ENCODE measurements at places on chromosomes 2 and 18.

- no peak for DNase-seq
These were observed 1928.8 kb upstream of the CELF4 start for GRCh38 chr18:39494211-39494896.

- DNase-seq = no peak
These were observed 1359.7 kb upstream of the NRXN1 start for GRCh38 chr2:52391621-52392020.

GRCh38 chr2:66984864-66985263 lies 412.3 kb upstream of the ETAA1 start:
- no peak for DNase-seq

GRCh38 chr2:118845005-118845521 lies 2.4 kb downstream of the EN1 start:
- DNase-seq = no peak

- DNase-seq = no peak
These were observed 33.6 kb upstream of the B3GNT7 start for GRCh38 chr2:231361701-231362554.

- no peak for DNase-seq
These were observed 46.6 kb upstream of the HNRNPA3 start for GRCh38 chr2:177165721-177166711.

DNA sequence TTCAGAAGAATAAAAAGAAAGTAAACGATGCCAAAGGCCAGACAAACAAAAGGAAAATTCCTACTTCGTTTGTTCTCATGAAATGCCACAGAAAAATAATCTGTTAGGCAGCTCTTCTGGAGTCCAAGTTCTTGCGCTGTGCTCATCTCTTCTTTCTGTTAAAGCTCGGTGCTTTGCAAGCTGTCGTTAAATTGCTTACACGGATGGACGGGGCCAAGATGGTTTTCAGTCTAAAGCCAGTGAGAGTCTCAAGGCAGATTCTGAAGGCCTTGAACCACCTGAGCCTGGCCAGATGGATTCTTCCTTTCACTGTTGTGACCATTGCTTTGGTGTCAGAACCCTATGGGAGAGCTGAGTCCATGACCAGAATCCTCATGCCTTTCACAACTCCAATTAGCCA lies 97.6 kb upstream of the RMDN2 start:
- DNase-seq = no peak

GRCh38 chr2:173400760-173401159 lies 46.1 kb downstream of the CDCA7 start:
- DNase-seq = no peak

DNA sequence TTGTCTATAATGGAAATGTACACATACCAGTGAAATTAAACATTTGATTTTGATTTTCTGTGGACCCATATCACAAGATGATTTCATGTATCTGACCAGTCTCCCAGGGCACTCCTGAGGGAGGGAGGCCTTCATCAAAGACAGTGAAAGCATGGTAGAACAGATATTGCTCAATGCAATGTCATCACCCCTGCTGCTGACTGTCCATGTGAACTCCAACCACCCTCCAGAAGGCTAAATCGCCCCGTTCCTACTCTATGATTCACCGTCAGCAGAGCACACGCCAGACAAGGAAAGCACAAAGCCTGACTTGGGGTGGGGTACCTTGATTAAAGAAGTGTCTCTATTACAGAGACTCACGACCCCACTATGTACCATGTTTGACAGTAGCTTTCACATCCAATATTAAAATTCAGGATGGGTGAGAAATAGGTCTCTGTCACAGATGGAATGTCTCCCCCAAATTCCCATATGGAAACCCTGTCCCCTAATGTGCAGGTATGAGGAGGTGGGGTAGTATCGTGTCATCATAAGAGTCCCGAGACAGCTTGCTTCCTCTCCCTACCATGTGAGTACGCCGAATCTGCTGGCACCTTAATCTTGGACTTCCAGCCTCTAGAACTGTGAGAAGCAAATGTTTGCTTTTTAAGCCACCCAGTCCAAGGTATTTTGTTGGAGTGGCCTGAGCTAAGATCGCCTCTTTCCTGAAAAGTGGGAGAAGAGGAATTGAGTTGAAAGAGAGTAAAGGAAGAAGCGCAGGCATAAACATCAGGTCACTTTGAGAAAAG lies 42.4 kb downstream of the CYB5A start:
- DNase-seq = no peak

- DNase-seq = no peak
These were observed 7.1 kb upstream of the WNT10A start for GRCh38 chr2:218873359-218874194.

DNA sequence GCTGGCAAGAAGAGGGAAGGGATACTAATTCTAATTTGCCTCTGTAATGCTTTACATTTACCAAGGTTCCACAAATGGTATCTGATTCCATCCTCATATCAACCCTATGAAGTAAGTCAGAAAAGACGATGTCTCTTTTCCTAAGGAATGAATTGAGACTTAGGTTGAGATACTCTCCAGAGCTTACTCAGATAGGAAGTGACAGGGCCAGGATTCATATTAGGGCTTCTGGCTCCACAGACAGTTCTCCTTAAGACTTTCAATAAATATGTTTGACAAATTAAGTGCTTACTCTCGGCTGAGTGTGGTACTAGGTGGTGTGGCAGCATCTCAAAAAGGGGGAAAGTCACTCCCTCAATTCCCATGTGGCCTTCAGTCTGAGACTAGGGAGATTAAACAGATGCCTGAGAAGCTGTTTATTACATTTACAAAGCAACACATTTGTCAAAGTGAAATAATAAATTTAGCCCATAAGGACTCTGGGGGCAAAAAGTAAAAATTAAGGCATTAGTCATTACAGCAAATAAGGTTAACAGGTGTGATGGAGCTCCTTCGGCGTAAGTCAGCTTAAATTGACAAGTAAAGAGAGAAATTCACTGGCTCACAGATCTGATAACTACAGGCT lies 14.2 kb downstream of the CDK15 start:
- no peak for DNase-seq

DNA sequence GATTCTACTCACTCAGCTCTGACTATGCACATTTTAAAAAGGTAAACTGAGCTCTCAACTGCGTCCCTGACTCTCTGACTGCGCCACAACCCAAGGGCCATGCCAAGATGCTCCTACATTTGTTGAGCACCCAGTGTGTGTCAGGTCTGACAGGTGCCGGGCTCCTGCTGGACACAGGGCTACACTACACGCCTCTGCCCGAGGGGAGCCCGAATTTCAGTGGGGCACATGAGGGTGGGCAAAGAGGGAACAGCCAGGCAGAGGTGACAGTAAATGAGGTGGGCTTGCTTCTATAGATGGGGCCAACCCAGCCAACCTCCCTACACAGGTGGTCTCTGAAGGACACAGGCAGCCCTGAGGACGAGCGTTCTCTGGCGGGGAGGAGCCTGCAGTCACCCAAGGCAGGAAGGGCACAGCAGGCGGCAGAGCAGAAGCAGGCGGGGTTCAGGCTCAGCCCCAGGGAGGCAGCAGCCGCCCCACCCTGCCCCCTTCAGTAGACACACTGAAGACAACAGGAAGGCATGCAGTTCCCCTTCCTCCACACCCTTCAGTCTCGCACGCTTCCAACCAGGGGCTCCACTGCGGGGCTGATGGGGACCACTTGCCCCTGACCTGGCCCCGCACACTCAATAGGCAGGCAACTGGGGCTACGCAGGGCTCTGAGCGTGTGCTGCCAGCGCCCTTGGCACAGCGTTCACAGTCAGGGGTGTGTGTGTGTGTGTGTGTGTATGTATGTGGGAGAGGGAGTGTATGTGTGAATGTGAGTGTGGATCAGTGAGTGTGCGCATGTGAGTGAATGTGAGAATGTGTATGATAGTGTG lies 98.4 kb downstream of the UXS1 start:
- peak; percentile 71 for DNase-seq

DNA sequence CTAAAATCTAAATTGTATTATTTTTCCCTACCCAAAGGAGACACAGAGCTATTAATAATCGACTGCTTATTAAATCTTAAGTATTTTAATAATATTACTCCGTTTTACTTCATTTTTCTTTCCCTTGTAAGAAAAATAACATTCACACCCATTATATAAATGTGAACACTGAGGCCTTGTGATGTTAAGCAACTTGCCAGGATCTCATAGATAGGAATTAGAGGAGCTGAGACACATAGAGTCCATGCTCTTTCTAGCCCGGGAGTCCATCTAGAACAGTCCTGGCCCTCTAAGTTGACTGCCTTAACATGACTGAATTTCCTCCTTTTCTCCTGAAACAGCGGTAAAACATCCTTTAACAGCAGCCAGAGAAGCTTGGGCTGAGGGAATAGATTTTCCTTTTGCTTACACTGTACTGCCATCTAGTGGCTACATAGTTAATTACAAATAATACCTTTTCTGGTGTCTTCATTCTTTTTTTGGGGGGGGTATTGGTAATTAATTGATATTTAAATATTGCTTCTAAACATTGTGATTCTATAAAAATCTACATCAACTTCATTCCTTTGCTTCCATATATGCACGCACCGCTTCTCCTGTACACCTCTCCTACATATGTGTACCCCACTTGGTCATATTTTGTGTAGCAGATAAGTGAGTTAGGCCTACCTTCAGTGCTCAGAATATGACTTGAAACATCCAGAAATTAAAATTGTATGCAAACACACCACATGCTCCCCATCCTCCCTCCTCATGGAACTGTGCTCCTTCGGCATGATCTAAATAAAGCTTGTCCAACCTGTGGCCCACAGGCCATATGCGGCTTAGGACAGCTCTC lies 125.8 kb upstream of the HNMT start:
- no peak for DNase-seq

DNA sequence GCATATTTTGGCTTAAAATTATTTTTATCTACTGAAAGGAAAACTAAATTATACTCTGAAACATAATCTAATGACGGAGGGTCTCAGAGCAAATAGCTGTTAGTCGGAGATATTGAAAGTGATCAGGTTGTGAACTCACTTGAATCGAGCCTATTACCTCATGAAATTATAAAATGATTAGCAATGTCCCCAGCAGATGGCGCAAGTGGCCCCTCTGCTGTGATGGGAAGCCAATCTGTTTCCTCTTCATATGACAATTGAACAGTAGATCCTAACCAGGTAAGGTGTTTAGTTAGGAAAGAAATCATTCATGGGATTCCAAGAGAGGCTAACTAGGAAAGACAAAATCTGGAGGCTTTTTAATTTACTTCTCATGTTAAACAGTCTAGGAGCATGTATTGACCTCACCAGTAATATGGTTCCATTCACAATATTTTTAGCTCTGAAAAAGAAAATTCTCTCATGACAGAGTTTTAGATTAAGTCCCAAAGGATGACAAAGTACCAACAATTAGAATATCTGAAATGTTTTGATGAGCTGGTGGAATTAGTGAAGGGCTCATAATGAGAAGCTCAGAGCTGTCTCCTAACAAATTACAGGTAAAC lies 29.9 kb upstream of the MPPE1 start:
- peak; percentile 81 for DNase-seq

DNA sequence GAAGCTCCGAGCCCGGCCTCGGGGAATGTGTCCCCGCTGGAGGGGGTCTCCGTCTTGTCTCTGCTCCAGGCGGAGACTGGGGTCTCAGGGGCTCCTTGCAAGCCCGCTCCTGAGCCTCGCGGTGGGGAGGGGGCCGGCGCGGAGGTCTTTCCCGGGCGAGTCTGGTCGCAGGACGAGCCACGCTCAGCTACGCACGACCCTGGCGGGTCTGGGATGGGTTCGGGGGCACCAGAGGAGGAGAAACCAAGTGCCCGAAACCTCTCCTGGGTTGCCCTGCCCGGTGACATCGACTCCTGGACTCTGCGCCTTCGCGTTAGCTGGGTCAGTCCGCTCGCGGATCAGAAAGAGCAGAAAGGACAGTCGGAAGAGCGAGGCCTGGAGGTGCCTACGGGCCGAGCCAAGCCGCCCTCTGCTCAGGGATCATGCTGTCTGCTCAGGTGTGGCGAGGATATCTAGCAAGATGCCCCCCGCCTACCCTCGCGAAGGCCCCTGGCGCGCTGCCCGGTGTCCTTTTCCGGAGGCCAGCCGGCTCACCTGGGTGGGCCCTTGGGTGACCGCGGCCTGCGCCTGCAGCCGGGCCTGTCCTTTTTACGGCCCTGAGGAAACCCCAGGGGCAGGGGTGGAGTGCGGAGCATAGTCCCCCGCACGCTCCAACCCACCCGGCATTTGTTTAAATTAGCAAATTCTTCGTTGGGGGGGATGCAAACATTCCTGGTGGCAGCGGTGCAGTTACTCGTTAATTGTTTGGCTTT lies 58.7 kb downstream of the SNORC start:
- no peak for DNase-seq

DNA sequence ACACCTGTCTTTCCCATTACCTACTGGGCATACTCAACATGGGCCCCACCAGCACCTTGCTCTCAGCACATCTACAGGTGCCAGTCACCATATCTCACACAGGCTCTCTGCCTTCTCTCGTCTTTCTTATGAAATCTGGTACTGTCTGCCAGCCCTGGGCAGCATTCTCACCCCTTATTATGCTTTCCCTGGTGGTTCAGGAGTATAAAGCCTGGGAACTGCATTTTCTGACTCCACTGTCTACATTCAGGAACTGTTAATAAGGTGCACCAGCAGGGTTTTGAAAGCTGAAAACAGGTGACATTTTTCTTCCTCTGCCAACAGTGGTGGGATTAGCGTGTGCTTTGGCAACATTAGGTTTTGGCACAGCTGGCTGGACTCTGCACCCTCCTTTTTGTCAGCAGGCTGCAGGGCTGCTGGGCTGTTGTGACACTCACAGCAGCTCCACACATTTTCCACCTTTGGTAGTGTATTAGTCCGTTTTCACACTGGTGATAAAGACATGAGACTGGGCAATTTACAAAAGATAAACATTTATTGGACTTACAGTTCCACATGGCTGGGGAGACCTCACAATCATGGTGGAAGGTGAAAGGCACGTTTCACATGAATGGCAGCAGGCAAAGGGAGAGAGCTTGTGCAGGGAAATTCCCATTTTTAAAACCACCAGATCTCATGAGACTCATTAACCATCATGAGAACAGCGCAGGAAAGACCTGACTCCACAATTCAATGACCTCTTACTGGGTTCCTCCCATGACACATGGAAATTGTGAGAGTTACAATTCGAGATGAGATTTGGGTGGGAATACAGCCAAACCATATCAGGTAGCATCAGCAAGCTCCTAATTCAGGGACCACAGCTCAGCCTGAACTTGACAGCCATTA lies 343.1 kb upstream of the LYPD1 start:
- DNase-seq = no peak

DNA sequence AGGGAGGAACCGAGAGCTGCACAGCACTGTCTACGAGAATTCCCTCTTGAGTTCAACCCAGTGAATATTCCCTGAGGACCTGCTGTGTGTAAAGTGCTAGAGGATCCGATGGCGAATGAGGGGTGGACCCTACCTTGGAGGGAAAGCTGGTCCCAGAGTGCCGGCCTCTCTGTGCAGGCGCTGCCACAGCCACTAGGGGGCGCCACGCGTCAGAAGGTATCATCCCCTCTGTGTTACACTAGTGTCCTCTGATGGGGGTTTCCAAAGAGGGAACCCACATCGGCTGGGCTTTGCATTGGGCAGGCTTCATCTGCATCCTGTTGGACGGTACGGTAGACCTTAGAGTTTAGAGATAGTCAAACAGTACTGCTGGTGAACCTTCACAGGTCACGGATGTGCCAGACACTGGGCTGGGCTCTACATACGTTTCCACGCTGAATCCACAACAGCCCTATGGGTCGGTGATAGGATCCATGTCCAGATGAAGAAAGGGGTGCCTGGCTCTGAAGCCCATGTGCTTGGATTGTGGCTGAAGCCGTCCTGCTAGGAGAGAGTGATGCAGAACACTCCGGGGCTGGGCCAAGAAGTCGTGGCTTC lies 39.0 kb downstream of the COA5 start:
- peak; percentile 78 for DNase-seq

GRCh38 chr2:236642584-236643291 lies 73.1 kb downstream of the ACKR3 start:
- DNase-seq = no peak

Measured in stimulated activated CD4-positive, alpha-beta T cell treated with anti-CD3 and anti-CD28 coated beads, Interleukin-4, amount 100 ng/mL, for 24 hours (primary cell).